Right atrium auricular region (tissue), 2 donors: ENCODE measurements at places on chromosomes 1 and 21. TPM values are rescaled to one million over a fixed set of nuclear protein-coding genes. Genes with fewer than 3 reads are reported as not detected.

Gene FLG
- not detected for total RNA-seq

Gene MYCL
- total RNA-seq = 1.3 TPM

Gene AKNAD1
- total RNA-seq = not detected

Gene ITSN1
- 49.9 TPM for total RNA-seq

Gene OLFML3
- total RNA-seq = 22.4 TPM

Gene C1orf94
- not detected for total RNA-seq

GRCh38 chr1:164498792-164499191, 60.2 kb upstream of the PBX1 start:
- no peaks in the 10 kb centered on the region for H3K27me3 ChIP-seq
- H3K36me3 ChIP-seq = no peaks in the 10 kb centered on the region
- no peak overlapping the region for H3K27ac ChIP-seq
- no peak overlapping the region for H3K4me3 ChIP-seq

DNA sequence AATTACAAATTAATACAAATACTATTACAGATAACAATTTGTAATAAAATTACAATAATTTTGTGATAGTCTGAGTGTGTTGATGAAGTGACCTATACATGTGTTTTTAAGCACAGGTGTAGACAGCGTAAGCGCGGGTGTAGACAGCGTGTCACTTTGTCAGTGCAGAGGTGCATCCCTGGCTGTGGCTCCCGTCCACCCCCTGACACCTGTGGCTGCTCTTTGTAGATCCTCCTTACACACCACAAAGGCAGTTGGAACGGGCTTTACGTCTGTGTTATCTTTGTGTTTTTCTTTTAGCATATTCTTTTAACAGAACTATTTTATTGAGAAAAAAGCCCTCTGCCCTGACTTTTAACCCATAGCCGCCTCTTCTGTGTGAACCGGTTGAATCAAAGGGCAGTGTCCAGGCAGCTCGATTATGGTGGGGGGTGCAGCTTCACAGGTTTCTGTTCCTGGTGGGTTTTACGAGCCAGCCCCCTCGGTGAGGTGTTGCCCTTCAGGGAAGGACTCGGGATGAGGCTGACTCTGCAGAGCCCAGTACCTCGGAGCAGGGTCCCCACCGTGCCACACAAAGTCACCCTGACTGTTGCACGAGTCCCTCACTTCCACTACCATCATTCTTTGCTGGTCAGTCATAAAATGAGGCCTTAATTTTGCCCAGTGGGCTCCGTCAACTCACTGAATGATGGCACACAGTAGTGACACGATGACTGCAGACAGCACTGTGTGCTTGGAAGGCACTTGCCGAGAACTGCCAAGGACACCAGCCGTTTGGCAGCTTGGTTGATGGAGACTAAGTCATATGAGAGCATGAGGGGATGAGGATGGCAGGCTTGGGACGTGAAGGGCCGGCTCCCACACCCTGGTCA, 86.4 kb upstream of the COL6A1 start:
- H3K4me1 ChIP-seq = peaks cover 24% of the 10 kb centered on the region
- H3K27me3 ChIP-seq = no peaks in the 10 kb centered on the region
- no peak overlapping the region for H3K27ac ChIP-seq
- H3K36me3 ChIP-seq = no peaks in the 10 kb centered on the region
- DNase-seq = no peak

DNA sequence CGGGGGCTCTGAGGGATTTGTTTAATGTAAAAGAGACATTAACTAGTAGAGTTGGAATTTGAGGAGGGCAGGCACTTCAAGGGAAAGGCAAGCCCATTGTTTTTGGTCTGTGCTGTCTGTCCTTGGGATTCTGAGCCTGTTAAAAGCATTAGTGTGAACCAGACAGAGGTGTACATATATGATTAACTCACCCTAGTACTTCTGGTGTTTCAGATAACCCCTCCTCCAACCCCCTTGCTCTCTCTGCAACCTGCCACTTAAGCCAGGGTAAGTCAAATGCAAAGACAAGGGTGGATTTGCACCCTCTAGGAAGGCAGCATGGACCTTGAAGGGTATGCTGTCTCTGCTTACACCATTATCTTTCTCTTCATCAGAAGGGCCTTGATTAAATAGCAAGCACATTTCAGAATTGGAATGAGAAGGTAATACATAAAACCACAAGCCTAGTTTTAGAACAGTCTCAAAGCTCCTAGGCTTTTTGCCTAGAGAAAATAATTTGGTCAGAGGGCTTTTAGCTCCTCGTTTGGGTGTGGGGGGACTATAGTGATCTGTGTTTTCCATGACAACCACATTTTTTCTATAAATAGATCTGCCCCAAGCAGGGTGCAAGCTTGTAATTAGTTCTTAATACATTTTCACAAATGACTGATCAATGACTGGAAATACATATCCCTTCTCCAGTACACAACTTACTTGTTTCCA, 120.7 kb upstream of the SGIP1 start:
- DNase-seq = no peak
- no peaks in the 10 kb centered on the region for H3K27me3 ChIP-seq
- H3K4me1 ChIP-seq = no peaks in the 10 kb centered on the region
- no peak overlapping the region for H3K27ac ChIP-seq
- no peak overlapping the region for H3K4me3 ChIP-seq

DNA sequence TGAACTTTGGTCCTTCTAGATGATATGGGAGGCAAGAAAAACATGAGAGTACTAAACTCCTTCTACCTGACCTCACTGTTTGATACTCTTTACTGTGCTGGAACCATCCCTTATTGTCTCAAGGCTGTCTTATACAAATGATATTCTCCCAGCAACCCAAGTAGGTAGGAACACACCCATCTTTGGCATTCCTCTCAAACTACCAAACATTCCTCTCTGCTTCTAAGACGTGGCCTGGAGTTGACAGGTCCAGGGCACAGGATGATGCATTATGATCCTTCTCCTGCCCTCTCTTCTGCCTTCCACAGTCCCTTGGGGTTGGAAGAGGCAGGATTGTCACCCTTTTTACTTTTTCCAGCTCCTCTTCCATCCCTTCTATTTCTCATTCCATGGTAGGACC, 90.5 kb downstream of the SPATA17 start:
- no peak overlapping the region for H3K4me3 ChIP-seq
- no peak overlapping the region for H3K27ac ChIP-seq
- H3K27me3 ChIP-seq = no peaks in the 10 kb centered on the region
- DNase-seq = no peak
- H3K36me3 ChIP-seq = no peaks in the 10 kb centered on the region
- H3K4me1 ChIP-seq = no peaks in the 10 kb centered on the region

- no peaks in the 10 kb centered on the region for H3K36me3 ChIP-seq
- H3K27me3 ChIP-seq = no peaks in the 10 kb centered on the region
- H3K4me1 ChIP-seq = peaks cover 36% of the 10 kb centered on the region
- H3K27ac ChIP-seq = no peak overlapping the region
These were observed 88.4 kb downstream of the ADARB1 start for GRCh38 chr21:45162809-45163208.

DNA sequence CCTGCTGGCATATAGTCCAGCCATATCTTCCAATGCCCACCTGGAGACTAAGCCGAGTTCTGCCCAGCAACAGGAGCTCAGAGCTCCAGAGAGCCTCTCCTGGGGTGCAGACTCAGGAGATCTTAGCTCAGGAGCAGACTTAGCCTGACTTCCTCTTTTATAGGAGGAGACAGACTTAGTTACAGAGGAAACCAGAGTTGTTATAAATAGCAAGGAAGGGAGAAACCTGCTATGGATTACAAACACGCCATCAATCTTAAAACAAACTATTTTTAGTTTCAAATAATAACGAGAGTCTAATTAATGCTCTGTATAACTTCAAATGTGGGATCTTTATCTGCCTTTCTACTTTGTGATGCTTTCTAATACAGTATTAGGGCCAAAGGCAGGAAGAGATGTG, 3.3 kb upstream of the KIF21B start:
- H3K27ac ChIP-seq = no peak overlapping the region
- no peak overlapping the region for H3K4me3 ChIP-seq
- H3K27me3 ChIP-seq = no peaks in the 10 kb centered on the region

DNA sequence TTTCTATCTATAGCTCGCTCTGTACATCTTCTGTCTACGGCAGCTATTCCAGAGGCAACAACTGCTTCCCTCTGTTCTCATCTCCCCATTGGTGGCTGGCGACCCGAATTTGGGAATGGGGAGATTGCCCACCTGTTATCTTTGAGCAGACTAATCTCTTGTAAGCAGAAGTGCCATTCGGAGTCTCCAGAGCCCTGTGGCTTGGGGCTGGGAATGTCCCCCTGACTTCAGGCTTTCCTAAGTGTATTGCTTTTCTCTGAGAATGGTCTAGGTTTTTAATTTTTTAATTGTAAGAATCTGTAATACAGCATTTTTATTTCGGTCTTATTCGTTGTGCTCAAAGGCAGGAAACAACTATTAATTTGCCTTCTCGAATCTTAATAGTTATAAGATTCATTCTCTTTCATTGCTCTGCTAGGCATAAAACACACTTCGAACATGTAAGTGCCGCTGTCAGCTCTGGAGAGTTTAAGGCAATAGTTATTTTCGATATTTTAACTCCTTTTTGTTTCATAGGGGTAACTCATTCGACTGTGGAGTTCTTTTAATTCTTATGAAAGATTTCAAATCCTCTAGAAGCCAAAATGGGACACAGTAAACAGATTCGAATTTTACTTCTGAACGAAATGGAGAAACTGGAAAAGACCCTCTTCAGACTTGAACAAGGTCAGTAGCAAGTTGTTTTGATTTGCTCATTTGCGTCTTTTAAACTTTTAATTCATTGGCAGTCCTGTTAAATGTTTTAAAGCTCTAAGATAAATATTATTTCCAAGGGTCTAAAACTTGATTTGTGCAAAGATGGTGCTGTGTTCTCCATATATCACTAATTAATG, 514 bp downstream of the AGL start:
- no peak for DNase-seq
- H3K36me3 ChIP-seq = peaks cover 4% of the 10 kb centered on the region
- H3K27me3 ChIP-seq = no peaks in the 10 kb centered on the region

- H3K36me3 ChIP-seq = no peaks in the 10 kb centered on the region
- H3K4me3 ChIP-seq = no peak overlapping the region
- no peaks in the 10 kb centered on the region for H3K27me3 ChIP-seq
- H3K4me1 ChIP-seq = no peaks in the 10 kb centered on the region
- no peak for DNase-seq
These were observed 540.4 kb downstream of the MATN1 start for GRCh38 chr1:30183006-30183405.

GRCh38 chr1:210475806-210476205, 147.1 kb downstream of the HHAT start:
- DNase-seq = no peak
- H3K4me3 ChIP-seq = no peak overlapping the region
- no peak overlapping the region for H3K27ac ChIP-seq
- H3K36me3 ChIP-seq = no peaks in the 10 kb centered on the region
- no peaks in the 10 kb centered on the region for H3K4me1 ChIP-seq

DNA sequence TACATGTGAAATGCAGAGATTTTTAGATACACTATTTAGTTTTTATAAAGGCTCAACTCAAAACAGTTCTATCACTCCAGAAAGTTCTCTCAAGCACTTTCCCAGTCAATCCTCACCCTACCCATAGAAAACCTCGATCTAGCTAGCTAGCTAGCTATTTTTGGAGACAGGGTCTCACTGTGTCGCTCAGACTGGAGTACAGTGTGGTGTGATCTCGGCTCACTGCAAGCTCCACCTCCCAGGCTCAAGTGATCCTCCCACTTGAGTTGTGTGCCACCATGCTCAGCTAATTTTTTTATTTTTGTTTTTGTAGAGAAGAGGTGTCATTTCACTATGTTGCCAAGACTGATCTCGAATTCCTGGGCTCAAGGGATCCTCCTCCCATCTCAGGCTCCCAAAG, 236.9 kb downstream of the RERE start:
- H3K27me3 ChIP-seq = no peaks in the 10 kb centered on the region
- H3K4me1 ChIP-seq = no peaks in the 10 kb centered on the region
- H3K27ac ChIP-seq = no peak overlapping the region
- H3K36me3 ChIP-seq = no peaks in the 10 kb centered on the region
- no peak overlapping the region for H3K4me3 ChIP-seq

- no peaks in the 10 kb centered on the region for H3K4me1 ChIP-seq
- H3K27ac ChIP-seq = peak overlapping the region; percentile 92
- H3K27me3 ChIP-seq = no peaks in the 10 kb centered on the region
- no peaks in the 10 kb centered on the region for H3K36me3 ChIP-seq
- H3K4me3 ChIP-seq = peak overlapping the region; percentile 98
These were observed 717 bp downstream of the CRYZL1 start for GRCh38 chr21:33640697-33641351.

GRCh38 chr21:46151989-46152926, 3.1 kb downstream of the FTCD start:
- DNase-seq = peak; percentile 49
- H3K4me1 ChIP-seq = peaks cover 12% of the 10 kb centered on the region
- no peak overlapping the region for H3K4me3 ChIP-seq
- H3K27me3 ChIP-seq = no peaks in the 10 kb centered on the region
- H3K27ac ChIP-seq = no peak overlapping the region

DNA sequence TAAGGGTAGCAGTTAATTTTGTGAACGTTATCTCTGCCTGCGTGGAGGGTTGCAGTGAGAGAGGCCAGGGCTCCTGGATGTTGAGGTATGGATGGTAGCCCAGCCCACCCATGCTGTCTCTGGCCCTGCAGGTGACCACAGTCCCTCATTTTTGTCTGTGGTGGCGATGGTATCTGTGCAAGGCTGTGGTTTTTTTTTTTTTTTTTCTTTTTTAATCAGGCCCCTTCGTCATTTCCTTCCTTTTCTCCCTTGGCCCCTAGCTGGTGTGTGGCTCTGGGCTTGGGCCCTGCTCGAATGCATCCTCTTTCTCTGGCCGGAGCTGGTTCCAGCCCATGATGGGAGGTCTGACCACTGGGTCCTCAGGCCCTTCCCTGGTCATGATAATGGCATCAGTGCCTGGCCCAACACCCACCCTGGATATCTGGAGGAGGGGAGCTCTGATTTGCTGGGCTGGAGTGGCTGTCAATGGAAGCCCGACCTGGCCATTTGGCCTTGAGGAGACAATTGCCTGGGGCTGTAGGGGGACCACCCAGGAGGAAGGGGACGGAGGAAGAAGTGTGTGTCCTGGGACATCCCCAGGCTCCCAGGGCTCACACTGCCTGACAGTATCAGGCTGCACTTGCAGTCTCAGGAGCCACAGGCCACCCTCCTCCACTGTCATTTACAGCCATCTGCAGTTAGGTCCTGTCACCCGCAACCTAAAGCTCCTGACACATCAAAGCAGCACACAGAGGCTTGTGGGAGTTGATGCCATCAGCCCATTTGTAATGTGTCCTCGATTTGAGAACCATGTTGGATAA, 8.1 kb upstream of the RNF187 start:
- no peak for DNase-seq
- no peak overlapping the region for H3K27ac ChIP-seq
- H3K36me3 ChIP-seq = no peaks in the 10 kb centered on the region
- no peak overlapping the region for H3K4me3 ChIP-seq

DNA sequence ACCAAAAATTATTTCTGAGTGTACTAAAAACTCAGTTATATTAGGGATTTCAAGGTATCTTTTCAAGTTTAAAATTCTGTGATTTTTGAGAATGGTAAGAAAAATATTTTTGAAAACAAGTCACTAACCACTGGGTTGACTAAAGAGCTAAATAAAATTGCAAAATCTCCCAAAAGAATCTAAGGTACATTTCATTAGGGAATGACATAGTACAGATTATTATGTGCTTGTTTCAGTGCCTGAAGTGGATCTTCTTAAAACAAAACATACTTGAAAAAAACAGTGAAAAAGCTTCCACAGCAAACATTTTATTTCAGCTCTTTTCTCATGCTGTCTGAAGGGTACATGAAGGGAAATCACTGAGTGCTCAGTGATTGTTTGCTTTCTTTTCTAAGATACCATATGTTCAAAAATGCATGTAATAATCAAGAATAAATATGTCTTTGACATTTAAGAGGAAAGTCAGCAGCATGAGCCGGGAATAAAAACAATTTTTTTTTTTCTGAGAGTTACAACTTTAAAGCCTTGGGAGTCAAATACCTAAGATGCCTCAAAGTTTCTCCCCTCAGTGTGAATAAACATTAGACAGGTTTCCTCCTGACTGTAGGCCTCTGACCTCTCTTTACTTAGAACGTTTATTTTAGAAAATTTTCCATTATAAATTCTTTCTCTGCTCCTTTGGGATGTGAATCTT, 200.7 kb downstream of the KCNT2 start:
- no peak for DNase-seq
- no peaks in the 10 kb centered on the region for H3K36me3 ChIP-seq
- H3K27me3 ChIP-seq = no peaks in the 10 kb centered on the region
- no peaks in the 10 kb centered on the region for H3K4me1 ChIP-seq
